ENCODE measurements at places on chromosomes 11 and 22. TPM values are rescaled to one million over a fixed set of nuclear protein-coding genes. Genes with fewer than 3 reads are reported as not detected.

- ATAC-seq: peak; percentile 51
Measured at GRCh38 chr11:78168539-78169477, 19.6 kb downstream of the KCTD21 start.

DNA sequence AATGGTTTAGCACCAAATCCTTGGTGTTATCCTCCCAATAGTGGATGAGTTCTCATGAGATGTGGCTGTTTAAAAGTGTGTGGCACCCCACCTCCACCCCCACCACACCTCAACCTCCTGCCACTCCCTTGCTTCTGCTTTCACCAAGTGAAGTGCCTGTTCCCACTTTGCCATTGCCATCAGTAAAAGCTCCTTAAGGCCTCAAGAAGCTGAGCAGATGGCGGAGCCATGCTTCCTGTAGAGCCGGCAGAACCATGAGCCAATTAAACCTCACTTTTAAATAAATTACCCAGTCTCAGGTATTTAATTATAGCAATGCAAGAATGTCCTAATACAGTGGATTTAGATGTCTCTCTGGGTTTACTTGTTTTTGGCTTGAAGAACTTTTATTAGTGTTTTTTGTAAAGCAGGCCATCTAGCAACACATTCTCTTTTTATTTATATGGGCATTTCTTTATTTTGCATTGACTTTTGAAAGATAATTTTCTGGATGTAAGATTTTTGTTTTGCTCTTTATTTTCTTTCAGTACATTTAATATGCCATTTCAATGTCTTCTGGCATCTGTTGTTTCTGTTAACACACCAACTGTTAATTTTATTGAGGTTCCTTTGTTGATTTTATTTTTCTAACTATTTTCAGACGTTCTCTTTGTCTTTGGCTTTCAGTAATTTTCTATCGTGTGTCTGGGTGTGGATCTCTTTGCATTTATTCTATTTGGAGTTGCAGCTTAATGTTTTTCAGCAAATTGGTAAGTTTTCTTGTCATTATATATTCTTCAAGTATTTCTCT lies 724.5 kb upstream of the CNTN5 start:
- ATAC-seq: no peak

DNA sequence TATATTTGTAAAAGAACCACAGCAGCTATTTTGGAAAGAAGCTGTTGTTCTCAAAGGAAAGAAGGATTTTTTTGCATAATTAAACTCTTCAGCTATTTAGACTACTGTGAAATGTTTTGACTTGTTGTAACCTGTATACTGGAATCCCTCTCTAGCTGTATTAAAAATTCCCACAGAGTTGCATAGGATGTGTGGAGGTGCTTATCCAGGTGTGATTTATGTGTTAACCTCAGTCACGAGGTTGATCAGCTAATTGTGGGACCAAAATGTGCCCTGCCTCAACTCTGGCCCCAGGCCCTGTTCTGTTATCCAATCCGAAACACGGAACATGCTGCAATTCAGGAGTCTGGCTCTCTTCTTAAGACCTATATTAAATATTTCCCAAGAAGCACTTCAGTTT lies 70.1 kb downstream of the LIF start:
- ATAC-seq: peak; percentile 84

DNA sequence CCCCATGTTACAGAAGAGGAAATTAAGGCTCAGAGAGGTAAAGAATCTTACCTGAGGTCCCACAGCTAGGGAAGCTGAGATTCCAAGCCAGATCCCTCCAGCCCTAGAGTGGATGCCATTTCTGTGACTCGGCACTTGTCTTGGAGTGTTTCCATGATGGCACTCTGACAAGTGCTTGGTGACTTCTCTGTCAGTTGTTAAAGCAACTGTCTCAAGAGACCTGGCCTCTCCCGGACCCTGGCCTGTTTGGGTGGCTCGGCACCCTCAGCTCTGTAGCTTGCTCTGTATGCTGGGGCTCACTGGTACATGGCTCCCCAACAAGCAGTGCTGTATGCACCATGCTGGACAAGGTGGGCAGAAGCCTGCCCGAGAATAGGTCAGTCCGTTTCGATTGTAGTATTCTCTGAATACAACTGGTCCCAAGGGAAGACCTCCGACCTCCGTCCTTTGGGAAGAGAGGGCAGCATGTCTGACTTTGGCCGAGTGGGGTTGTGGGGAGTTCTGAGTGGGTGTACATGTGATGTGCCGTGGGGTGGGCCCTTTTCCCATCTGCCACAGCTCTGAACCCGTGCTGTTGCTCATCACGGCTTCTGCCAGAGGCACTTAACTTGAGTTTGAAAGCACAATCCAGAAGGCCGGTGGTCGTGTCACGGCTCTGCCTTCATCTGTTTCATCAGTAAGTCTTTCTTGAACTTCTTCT lies 12.4 kb downstream of the ACO2 start:
- ATAC-seq: no peak

The EPS8L2 gene
- 259 TPM for total RNA-seq

The OR51T1 gene
- not detected for total RNA-seq

The F2 gene
- total RNA-seq: not detected

The PITPNM1 gene
- 36.5 TPM for total RNA-seq

The OR56A1 gene
- total RNA-seq: not detected

All from esophagus mucosa (tissue), 1 donor.